Right atrium auricular region (tissue), 2 donors: ENCODE measurements at places on chromosomes 6 and 20. TPM values are rescaled to one million over a fixed set of nuclear protein-coding genes. Genes with fewer than 3 reads are reported as not detected.

RNF144B gene
- 8.1 TPM for total RNA-seq

DNA sequence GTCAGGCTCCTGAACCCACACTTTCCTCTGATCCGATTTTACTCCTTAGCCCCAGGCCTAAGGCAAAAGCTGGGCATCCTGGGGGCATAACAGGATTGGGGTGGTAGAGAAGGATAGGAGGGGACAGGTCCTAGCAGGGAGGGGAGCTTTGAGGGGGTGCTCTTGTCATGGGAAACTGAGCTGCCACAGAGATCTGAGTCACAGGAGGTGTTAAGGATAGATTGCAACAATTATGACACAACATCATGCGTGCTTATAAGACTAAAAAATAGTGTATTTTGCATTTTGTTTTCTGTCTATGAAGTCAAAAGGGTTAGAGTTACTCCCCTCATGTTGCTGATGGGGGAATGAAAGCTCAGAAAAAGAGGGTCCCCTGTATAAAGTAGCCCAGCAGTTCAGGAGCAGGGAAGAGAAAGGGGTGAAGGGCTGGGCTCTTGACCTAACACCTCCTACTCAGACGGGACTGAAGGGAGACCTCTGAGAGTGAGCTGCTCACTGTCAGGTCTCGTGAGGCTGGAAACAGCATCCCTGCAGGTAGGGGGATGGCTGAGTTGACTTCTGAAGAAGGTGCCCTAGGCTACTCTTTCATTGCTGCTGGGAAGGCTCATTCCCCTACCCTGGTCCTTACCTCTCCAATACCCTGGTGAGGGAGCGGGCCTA is 2.0 kb downstream of the GLP1R start:
- DNase-seq = no peak

DNA sequence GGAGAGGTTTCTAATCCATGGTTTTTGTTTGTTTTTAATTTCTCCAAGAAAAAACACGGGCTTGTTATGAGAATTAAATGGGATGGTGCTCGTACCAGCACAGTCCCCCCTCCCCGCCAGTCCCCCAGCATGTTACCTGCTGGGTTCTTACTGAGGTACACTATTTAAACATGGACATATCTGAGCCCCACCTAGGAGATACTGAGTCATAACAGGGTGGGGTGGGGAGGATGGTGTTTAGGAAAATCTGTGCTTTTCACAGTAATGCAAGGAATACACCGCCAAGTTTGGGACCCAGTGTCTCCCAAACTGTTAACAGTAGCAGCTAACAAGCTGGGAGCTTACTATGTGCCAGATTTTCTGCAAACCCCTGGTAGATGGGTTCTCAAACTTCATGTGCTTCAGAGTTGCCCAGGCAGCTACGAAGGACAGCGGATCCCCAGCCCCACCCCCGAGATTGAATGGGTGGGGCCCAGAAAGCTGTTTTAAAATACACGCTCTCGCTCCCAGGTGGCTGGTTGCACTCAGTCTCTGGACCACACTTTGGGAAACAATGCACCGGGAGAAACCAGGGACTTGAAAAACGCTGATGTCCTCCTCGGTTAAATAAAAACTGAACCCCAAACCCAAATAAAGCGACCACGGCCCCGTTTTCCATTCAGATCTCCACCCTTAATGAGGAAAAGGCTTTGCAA is 995 bp downstream of the ZFP64 start:
- no peak for DNase-seq

DNA sequence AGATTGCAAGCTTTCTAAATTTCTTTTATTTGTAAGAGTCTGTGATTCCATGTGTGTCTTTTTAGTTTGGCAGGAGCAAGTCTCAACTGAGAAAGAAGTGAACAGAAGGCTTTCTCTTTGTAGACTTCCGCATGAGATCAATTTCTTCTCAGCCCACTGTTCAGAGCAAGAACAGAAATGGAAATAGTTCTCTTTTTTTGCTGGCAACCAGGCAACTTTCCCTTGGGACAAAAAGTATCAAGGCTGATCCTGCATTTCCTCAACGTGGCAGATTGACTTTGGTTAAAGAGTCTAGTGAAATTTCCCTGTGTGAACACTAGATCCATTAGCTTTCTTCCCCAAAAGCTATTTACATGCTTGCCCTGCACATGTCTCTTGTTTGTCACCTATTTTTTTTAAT is 46.8 kb upstream of the JAG1 start:
- no peak for DNase-seq

- DNase-seq = no peak
Observed at GRCh38 chr6:85866370-85866730, 223.7 kb upstream of the SYNCRIP start.

DNA sequence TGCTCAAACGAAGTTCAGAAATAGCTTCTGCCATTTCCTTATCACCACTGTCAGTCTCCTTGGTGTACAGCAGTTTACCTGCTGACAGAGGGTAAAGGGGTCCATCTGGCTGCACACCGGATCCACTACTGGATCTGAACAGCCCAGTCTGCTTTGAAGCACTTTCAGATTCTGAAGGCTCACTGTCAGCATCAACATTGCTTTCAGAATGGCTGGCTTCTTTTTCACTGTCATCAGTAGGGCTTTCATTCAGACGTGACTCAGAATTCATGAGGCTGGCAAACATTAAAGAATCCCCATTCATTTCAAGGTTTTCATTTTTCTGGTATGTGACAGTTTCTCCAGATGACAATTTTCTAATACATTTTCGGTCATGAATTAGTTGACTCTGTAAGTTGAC is 21.0 kb upstream of the PNISR start:
- no peak for DNase-seq

EPB41L1 gene
- 18.1 TPM for total RNA-seq

MYL9 gene
- total RNA-seq = 558 TPM

- DNase-seq = no peak
Observed at GRCh38 chr6:109075934-109076333, 18.7 kb downstream of the SESN1 start.

DNA sequence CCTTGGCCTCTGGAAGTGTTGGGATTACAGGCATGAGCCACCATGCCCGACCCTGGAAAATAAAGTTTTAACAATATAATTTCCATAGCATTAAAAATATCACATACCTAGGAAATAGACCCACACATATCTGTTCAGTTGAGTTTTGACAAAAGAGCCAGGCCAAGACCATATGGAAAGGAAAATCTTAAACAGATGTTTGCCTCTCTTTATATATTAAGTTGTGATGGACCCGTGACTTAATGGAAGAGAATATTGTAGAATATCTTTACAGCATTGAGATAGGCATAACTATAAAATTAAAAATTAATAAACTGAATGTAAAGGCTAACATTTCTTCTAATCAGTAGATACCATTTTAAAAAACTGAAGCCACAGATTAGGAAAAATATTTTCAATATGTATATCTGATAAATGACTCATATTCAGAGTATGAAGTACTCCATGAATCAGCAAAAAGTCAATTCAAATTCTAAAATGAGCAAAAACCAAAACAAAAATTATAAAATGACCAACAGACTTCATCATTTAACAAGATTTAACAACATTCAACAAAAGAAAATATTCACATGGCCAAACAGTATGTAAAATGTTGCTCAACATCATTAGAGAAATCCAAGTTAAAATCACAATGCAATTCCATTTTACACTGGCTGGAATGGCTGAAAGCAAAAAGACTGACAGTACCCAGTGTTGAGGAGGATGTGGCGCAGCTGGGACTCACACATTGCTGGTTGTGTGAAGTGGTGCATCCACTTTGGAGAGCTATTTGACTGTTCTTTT is 43.3 kb downstream of the GTF2H5 start:
- no peak for DNase-seq

PNLDC1 gene
- total RNA-seq = 0.33 TPM

- no peak for DNase-seq
Observed at GRCh38 chr20:41418031-41418430, 51.4 kb upstream of the EMILIN3 start.

GRCh38 chr6:131015630-131016263 is 47.3 kb downstream of the EPB41L2 start:
- no peak for DNase-seq

MAN1A1 gene
- total RNA-seq = 24.8 TPM

DNA sequence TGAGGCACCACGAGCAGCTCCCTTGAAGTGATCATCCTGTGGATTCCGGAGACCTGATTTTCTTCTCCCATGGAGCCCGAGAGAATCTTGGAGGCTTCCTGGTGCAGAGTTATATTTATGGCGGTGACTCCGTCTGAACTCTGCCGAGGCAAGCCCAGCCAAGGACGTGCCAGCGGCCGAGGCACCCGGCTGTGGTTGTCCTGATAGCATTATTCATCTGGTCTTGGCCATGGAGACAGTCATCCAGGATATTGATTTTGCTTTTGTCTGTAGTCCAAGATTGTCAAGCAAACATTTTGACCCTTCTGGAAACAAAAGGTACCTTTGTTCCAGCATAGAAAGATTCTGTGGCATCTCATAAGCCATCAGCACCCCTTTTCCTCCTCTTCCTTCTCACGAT is 163.3 kb downstream of the SCML4 start:
- DNase-seq = no peak

ZNF334 gene
- total RNA-seq = 1.3 TPM

GRCh38 chr20:1712634-1713624 is 55.4 kb upstream of the SIRPG start:
- peak; percentile 36 for DNase-seq

DNA sequence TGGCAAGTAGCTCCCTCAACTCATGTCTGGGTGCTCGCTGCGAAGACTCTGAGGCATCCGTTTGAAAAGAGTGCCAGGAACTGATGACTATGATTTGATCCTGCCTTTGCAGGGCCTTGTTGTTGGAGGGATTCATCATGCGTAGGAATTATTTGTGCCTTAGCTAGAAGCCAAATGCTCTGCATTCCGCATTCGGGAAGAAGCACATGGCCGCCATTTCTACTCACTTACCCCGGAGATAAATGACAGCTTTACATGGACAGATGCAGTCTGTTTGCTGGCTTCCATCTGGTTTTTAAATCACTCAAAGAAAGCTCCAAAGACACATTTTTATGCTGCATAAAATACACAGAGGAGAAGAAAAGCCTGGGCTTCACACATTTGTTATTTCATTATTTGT is 363.3 kb upstream of the CDH4 start:
- DNase-seq = no peak

DNA sequence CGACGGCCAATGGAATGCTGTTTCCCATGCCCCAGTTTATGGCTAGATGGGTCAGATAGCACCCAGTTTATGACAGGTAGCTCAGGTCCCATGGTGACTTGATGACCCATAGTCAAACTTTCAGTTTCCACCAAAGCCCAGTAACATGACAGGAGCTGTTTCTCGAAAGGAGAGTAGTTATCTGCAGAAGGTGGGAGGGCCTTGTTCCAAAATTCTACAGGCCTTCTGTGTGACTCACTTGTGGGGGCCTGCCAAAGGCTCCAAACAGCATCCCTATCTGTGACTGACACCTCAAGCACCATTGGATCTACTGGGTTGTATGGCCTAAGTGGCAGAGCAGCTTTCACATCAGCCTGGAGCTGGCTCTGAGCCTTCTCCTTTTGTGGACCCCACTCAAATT is 379.7 kb upstream of the MANEA start:
- DNase-seq = no peak

- peak; percentile 78 for DNase-seq
Observed at GRCh38 chr20:17679941-17680835, 1.9 kb downstream of the RRBP1 start.

- DNase-seq = no peak
Observed at GRCh38 chr6:133774356-133774755, 114.6 kb upstream of the TCF21 start.

DNA sequence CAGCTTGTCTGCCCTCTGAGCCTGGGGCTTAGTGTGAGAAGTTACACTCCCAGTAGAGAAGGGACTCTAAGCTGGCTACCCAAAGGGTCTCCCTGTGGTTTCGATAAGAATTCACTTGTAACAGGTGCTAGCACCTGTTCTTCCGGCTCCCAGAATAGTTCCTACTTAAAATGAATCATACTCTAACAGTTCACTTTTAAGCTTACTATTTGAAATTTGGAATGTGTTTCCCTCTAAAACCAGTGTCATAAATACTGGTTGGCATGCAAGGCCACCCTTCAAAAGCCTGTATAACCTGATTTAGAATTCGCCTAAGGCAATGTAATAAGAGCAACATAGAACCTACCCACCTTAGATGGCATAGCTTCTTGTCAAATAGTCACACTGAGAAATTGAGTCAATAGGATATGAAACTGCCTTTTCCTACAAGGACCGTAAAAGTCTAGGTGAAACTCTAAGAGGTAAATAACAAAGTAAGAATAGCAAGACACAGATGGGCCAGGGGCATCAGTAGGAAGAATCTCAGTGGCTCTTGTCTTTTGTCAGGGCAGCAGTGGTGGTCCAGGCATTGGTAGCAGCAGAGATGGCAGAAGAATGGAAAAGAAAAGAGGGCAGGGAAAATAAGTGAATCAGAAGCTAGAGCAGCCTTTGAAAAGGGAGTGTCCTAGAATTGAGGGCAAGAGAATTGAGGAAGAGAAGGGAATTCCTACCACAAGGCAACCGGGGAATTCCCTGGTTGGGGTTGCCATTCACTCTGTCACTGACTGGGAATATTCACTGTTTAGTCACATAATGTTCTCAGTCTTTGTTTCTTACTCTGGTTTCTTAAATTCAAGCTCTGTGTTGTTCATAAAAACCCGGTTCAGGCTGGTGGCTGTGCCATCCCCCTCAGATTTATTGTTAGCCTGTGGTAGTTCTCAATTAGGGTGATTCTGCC is 91.5 kb downstream of the HIVEP2 start:
- DNase-seq = no peak

SMOC2 gene
- 31.7 TPM for total RNA-seq

DNA sequence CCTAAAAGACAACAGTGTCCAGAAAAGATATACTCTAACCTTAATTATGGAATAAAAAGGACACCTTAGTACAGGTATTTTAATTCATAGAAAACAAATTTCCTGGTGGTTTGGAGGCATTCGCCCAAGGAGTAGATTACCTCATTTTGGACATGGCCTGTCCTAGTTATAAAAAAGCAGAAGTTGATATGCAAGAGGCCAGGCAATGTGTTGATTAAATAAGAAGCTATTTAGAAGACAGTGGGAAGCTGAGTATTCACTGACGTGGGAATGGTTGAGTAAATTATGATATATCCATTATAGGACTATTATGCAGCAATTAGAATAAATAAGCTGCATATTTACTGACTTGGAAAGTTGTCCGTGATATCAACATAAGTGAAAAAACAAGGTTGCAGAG is 314.9 kb downstream of the ALDH8A1 start:
- no peak for DNase-seq

GRCh38 chr6:137976430-137976829 is 109.4 kb downstream of the TNFAIP3 start:
- no peak for DNase-seq

GRCh38 chr6:27836141-27836782 is 75.9 kb downstream of the OR2B2 start:
- no peak for DNase-seq

DNA sequence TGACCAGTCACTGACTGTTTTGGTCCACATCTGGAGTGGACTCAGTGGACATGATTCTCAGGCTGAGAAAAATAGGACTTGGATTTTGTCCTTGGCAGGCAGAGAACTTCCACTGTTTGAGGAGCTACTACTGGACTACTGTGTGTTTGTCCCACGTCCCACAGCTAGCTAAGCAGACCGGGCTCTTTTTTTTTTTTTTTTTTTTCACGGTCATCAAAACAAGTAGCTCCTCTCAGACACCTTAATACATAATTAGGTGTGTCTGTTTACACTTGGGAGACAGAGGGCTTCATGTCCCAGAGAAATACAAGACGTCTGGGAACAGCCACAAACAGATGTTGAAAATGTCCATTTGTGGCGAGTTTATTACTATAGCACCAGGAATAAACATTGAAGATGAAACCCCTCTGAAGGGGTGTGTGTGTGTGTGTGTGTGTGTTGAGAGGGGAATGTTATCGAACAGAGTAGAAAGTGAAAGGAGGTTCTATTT is 155.0 kb upstream of the SUPT3H start:
- no peak for DNase-seq

- no peak for DNase-seq
Observed at GRCh38 chr6:7136859-7137334, 29.1 kb downstream of the RREB1 start.

- no peak for DNase-seq
Observed at GRCh38 chr20:19952392-19952791, 64.8 kb upstream of the NAA20 start.
